Cerebellar nuclear complex (tissue), 1 donor: ENCODE measurements at places on chromosomes 7 and 10.
A peak's percentile ranks its signal among the peaks of the same experiment; 100 is the strongest.

- DNase-seq, result no peak
Observed at GRCh38 chr7:80851896-80852476, 66.9 kb downstream of the SEMA3C start.

- no peak for DNase-seq
Observed at GRCh38 chr10:132684164-132684891, 101.6 kb downstream of the NKX6-2 start.

DNA sequence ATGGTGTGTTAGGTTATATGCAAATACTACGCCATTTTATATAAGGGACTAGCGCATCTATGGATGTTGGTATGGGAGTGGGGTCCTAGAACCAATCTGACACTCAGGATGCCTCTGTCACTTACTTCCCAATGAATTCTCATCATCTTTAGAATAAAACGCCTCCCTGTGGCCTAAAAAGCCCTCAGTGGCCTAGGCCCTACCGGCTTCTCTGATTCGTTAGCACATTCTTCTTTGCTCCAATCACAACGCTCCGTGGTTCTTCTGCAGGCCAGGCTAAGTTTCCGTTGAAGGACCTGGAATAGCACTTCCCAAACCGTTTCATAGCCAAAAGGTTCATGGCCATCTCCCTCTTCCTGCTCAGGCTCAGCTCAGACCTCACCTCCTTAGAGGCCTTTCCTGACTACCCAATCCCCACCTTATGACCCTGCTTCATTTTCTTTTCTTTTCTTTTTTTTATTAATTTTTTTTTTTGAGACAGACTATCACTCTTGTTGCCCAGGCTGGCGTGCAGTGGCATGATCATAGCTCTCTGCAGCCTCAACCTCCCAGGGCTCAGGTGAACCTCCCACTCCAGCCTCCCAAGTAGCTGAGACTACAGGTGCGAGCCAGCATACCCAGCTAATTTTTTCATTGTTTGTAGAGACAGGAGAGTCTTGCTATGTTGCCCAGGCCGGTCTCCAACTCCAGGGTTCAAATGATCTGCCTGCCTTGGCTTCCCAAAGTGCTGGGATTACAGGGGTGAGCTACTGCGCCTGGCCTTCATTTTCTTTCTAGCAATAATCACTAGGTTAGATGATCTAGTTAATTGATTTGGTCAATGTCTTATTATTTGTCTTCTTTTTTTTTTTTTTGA is 24.5 kb upstream of the YWHAG start:
- no peak for DNase-seq

DNA sequence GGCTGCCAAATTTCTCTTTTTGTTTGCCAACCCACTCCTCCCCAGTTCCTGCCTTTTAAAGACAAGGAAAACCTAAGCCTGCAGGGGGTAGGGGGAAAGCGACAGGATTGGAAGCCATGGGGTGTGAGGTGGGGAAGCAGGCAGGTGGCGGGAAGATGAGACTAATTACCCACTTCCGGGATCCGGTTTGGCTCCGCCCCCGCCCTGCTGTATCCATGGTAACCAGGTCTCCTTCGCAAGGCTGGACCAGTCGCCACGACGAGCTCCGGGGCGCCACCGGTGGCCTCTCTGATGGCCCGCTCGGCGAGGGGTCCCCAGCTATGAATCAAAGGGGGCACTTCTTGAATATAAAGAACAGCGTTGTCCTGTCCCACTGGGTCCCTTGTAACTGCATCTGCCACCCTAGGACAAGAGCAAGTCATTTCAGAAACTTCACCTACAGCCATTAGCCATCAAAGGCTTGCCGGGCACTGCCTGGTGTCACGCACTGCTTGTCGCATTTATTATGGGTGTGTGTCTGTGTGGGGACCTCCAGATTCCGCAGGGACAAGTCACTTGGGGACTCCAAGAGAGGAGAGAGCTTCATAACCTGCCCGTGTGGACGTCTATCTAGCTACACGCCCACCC is 55.4 kb upstream of the LMTK2 start:
- DNase-seq, result no peak

DNA sequence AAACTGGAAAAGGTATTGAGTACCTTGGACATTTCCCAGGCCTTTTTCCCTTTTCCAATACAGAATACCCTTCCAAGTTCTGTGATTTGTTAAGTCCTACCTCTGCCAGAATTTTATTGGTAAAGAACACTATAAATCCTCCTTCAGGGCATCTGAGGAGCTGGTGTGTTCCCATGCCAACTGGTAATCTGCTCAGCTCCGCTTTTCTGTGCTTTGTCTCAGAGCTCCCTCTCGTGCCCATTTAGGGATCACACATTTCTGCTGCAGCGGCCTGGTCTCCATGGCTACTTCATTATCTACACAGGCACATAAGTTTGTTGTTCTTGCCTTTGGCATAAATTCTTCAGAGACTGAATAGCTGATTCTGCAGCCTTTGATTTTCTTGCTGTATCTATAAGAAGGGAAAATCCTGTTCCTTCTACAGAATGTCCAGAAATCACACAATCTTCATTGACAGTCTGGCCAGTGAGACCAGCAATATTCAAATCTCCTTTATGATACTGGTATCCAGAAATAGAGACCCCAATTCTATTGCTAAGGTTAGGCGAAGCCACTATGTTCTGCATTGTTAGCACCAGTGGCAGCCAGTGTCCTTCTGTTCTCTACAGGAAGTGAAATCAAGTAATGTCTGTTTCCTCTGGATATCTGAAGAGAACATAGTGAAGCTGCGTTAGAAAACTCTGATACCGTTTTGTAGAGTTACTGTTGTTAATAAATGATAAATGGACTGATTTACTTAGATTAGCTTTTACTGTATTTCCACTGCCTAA is 51.9 kb downstream of the DENND11 start:
- DNase-seq, result peak; percentile 16

DNA sequence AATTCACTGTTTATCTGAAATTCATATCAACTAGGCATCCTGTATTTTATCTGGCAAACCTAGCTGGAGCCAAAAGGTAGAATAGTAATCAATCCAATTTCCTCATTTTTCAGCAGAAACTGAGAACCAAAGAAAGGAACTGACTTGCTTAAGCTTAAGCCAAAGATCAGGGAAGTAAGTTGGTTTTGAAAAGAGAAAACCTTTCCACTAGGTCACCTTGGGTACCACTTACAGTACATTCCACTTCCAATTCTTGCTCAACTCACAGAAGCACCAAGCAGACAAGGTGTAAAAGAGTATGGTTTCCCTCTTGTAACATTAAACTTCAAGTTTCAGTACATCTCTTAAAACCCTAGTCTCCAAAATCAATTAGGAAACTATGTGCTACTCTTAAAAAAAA is 79.6 kb downstream of the ZFAND4 start:
- no peak for DNase-seq

DNA sequence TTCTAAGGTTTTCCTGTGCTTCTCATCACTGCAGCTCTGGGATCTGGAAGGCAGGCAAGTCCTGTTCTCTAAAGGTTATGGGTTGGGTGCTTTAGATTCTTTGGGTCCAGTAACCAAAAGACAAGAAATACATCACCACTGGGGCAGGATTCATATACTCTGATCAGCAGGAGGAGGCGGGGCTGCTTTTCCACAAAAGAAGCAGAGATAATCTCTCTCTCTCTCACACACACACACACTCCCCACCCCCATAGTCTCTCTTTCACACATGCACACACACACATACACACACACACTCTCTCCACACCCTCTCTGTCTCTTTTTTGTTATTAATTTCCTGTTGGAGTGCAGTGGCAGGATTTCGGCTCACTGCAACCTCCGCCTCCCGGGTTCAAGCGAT is 13.0 kb upstream of the ACBD5 start:
- no peak for DNase-seq

- no peak for DNase-seq
Observed at GRCh38 chr7:42272793-42273665, 36.0 kb upstream of the GLI3 start.

GRCh38 chr7:20602306-20602705 is 13.2 kb upstream of the ABCB5 start:
- no peak for DNase-seq

- no peak for DNase-seq
Observed at GRCh38 chr10:67670401-67670800, 25.6 kb downstream of the CTNNA3 start.

- DNase-seq, result no peak
Observed at GRCh38 chr10:118311505-118311904, 30.6 kb downstream of the FAM204A start.

- DNase-seq, result no peak
Observed at GRCh38 chr7:127390817-127391590, 1.5 kb downstream of the ZNF800 start.

GRCh38 chr7:152479595-152479994 is 43.8 kb upstream of the KMT2C start:
- DNase-seq, result no peak

- DNase-seq, result no peak
Observed at GRCh38 chr10:124003070-124003419, 90.4 kb downstream of the CHST15 start.

DNA sequence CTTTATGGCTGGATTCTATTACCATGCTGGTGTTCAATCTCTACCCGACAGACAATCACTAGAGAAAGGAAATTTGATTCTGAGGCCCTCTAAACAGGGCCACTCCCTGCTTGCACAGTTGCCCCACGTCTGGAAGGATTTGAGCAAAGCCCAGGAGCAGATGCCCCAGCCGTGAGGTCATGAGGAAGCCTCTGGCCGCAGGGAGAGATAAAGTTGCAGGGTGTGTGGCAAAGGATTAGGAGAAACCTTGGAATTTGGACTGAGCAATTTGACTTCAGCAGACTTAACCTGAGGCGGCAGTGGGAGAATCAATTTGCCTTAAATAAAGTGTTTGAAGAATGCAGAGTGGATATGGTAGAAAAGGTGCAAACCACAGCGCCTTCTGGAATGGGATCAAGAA is 40.2 kb upstream of the KLF6 start:
- DNase-seq, result no peak

DNA sequence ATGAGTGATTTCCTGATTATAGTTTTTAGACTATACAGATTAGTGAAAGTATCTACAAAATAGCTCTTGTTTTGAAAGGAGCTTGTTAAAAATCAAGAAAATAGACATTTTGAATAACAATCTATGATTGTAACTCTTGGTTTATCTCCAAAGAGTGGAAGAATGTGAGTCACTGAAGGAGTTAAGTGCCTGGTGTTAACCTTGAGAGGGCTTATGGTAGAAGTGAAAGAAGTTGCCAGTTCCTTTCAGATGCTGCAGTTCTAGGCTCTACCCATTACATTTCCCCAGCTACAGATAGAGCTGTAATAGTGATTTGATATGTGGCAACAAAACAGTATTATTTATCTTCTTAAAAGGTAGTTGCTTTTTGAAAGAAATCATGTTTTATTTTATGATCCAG is 12.7 kb downstream of the NRBF2 start:
- DNase-seq, result no peak

DNA sequence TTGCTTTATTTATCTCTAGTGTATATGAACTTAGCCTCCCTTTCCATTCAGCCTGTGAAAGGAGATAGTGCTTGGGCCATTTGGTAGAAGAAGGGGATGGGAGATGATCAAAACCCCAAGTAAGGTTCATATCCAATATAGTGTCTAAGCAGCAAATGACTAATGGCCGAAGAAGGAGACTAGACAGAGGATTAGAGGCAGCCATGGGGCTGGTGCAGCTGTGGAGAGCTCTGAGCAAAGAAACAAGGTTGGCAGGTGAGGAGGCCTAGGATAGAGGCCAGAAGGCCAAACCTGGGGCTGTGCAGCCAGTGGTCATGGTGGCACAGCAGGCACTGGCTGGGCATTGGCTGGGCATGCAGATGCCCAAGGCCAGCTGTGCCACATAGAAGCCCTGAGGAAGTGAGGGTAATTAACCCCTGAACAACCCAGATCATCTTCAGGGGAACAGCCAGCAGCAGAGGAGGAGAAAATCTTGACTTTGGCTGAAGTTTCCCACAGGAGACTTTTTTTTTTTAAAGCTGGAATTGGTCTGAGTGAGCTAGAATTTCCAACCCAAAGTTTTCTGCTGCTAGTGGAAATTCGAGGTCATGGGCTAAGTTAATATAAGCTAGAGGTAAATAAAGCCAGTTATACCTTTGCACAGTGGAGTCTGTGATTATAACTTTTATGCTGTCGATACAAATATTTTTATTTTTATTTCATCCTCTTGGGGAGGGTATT is 10.3 kb upstream of the CPA1 start:
- no peak for DNase-seq

DNA sequence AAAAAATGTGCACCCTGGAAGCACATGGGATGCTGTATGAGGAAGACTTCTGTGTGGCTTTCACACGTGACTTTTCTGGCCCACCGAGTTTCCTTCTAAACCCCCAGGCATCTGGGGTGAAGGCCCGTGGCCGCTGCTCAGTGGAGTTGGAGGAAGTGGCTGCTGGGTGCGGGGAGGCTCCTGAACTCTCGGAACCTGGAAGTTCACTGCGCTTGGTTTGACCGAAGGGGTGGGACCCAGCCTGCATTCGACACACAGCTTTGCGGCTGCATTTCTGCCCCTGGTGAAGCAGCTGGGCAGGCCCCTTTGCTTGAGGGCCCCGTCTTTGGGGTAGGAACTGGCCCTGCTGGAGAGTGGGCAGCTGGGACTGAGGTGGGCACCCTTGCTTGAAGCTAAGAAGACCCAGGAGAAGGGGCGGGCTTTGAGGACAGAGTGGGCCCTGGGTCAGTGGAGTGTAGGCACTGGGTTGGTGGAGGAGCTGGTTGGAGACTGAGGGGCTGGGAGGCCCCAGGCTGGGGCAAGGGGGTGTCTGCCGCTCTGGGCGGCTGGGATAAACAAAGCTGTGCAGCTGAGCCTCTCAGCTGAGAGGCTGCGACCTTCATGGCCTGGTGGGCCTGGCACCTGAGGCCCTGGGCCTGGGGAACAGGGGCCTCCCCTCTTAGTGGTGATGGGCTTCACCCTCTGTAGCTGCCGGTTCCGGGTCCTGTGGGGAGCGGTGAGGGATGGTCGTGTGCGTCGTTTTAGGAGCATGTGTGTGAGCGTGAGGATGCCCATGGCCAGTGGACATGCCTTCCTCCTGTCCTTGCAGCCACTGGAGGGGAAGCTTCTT is 78.0 kb downstream of the INPP5A start:
- DNase-seq, result no peak

DNA sequence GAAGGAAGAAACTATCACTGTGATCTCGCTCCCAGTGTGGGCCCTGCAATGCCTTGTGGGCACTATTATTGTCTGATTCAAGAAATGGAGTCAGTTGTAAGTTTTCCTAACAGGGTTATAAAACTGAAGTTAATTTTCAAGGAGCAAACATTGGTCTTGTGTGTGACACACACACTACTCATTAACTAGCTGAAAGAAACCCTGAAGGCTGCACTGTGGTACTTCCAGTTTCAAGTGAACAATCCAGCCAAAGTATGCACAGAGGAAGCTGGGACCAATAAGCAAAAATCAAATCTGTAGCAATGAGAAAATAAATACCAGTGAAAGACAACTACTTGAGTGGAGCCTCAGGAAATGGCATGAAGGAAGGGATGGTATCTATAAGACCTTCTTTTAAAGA is 506.6 kb upstream of the POT1 start:
- no peak for DNase-seq

- no peak for DNase-seq
Observed at GRCh38 chr10:78657163-78657861, 411.5 kb upstream of the ZMIZ1 start.

- DNase-seq, result no peak
Observed at GRCh38 chr10:20466731-20467130, 430.4 kb downstream of the NEBL start.
